A673 (cell line): ENCODE measurements at places on chromosomes 2 and 18.

GRCh38 chr2:88187927-88188326, 17.8 kb downstream of the THNSL2 start:
- peak; percentile 33 for DNase-seq

DNA sequence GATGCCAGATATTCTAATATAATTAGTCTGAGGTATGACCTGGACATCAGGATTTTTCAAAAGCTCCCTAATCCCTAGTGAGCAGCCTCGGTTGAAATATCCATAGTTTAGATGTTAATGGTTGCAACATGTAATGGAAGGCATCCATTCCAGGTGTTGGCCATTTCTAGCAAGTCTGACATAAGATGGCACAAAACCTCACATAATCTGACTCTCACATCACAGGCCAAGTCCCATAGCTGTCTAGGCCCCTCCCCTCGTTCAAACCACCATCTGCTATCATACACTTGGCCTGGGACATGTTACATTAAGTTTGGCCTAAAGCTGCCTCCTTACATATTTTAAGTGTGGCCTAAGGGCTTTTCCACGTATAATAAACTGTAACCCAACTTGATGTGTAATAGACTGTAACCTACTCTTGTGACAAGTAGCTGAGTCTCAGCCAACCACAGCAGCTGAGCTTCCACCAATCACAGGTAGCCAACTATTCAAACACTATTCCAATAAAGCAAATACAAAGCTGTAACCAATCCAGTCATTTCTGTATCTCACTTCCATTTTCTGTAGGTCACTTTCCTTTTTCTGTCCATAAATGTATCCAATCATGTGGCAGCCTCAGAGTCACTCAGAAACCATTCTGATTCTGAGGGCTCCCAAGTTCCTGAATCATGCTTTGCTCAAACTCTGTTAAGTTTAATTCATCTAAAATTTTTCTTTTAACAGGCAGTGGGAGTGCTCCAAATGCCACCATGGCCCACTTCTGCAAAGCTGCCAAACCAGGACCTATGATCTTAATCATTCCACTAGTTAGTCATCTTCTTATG, 59.4 kb downstream of the ADD2 start:
- no peak for DNase-seq

DNA sequence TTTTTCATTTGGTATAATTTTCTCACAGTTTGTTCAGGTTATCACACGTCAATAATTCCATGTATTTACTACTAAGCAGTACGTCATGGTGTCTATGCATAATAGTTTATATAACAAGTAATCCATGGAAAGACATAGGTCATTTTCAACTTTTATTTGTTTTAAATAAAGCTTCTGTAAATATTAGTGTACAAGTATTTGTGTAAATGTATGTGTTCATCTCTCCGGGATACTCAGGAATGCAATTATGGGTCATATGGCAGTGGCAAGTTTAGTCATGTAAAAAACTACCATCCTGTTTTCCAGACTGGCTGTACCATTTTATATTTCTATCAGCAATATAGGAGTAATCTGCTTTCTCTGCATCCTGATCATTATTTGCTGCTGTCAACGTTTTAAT, 231.1 kb upstream of the ZNF804A start:
- DNase-seq: no peak

DNA sequence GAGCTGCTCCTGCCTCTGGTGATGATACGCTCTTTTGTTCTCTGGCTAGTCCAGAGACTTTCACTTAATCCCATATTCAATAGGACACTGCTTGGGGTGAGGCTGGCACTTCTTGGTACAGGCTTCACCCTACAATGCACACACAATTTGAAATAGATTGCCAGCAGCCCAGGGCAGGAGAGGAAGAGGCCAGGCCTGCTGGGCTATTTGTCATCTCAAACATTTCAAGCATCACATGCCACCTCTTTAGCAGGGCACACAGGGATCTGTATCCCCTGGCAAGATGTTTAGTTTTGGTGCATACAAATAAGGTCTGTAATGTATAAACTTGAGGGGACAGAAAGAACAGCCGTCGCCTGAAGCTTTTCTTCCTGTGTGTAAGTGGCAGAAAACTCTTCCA, 120.4 kb downstream of the CHST9 start:
- no peak for DNase-seq

DNA sequence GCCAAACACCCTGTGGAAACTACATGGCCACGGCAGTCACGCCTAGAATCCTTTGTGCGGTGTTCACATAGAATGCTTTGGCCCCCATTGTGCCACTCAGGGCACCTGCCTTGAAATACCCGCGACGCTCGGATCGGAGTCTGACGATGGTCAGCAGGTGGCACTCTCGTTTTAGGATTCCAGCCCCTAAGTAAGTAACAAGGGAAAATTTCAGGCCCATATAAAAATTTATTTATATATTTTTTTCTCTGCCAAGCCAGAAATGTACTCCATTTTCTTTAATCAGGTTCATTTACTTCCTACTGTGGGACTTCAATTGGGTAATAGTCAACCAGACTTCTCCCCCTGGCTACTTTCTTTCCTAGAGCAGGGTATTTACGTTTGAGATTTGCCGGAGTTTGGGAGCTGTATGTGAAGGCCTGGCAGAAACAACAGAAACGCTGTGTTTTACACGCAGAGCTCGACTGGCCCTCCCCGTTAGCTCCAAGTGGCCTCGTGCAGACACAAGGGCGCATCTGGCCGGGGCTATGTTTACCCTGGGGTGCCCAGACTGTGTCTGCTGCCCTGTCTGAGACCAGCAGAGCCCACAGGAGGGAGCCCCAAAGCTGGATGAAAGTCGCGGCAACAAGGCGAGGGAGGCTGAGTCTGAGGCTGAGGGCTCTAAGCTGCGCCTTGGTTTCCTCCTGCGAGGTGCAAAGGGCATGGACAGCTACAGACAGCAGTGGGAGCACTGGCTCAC, 41.6 kb downstream of the LRRC30 start:
- peak; percentile 24 for DNase-seq

DNA sequence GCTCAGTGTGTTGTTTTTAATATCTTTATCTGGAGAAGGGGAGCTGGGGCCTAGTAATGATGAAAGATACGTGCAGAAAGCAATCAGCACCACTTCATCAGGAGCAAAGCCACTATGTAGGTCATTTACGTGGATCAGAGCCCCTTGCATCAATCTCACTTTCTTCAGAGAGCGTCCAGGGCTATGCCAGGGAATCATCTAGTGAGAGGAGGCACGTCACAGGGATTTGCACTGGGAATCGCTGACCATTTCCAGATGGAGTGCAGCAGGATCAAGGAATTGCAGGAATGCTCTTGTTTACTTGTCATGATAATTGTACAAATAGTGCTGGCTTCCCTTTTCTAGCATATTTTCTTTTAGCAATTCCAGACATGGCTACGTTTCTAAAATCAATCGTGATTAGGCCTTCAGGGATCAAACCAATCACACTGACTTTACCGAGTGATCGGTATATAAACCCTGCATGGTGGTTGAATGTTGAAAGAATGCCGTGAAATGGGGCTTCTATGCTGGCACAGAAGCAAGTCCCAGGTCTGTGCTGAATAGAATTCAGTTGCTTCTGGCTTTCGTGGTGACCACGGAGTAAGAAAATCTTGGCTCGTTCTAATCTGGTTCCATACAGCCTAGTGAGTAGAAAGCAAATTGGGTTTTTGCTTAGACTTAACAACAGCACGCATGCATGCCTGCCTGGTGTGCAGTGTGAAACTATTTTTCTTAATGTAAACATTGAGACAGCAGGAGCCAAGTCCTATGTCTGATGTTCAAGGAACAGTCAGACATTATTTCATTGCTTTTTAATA, 122.8 kb downstream of the TMEM200C start:
- DNase-seq: no peak

GRCh38 chr18:67582488-67582887, 66.0 kb upstream of the DSEL start:
- DNase-seq: no peak

GRCh38 chr2:230129343-230129742, 60.6 kb upstream of the SLC16A14 start:
- DNase-seq: no peak

- no peak for DNase-seq
Measured at GRCh38 chr2:27461118-27461517, 18.9 kb downstream of the KRTCAP3 start.

GRCh38 chr18:25102662-25103061, 249.3 kb downstream of the ZNF521 start:
- DNase-seq: no peak

DNA sequence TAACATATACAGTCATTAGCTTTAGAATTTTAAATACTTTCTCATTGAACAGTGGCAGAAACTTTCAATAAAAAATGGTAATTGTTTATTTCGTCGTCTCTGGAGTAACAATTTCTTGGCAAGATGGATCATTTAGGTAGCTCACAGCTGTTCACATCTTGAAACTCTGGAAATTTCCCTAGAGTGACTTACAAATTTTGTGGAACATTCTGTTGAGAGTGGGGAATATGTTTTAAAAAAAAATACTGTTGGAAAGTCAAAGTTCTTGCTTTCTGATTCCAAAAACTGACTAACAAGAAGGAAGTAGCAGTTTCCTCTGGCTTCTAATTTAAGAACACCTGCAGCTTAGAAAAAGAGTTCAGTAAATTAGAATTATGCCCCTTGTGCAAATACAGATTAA, 11.2 kb upstream of the CALCRL start:
- no peak for DNase-seq

- no peak for DNase-seq
Measured at GRCh38 chr2:102770506-102770905, 8.7 kb downstream of the TMEM182 start.

GRCh38 chr2:152558158-152558984, 158.9 kb downstream of the PRPF40A start:
- no peak for DNase-seq

- DNase-seq: peak; percentile 92
Measured at GRCh38 chr2:170973492-170974303, 44.6 kb downstream of the GORASP2 start.

GRCh38 chr2:8514796-8515758, 166.8 kb upstream of the ID2 start:
- DNase-seq: no peak

GRCh38 chr2:88351249-88351601, 101.3 kb downstream of the FOXI3 start:
- DNase-seq: no peak

DNA sequence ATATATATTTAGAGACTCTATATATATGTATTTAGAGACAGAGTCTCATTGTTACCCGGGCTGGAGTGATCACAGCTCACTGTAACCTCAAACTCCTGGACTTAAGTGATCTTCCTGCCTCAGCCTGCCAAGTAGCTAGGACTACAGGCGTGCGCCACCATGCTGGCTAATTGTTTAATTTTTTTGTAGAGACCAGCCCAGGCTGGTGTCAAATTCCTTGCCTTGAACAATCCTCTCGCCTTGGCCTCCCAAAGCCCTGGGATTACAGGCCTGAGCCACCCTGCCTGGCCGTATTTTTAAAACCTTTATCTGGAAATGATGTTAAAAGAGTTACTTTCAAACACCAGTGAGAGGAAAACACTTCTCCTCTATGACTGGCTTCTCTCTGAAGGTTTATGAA, 30.9 kb upstream of the PGAP1 start:
- no peak for DNase-seq

- no peak for DNase-seq
Measured at GRCh38 chr2:134361648-134362047, 107.8 kb downstream of the MGAT5 start.

DNA sequence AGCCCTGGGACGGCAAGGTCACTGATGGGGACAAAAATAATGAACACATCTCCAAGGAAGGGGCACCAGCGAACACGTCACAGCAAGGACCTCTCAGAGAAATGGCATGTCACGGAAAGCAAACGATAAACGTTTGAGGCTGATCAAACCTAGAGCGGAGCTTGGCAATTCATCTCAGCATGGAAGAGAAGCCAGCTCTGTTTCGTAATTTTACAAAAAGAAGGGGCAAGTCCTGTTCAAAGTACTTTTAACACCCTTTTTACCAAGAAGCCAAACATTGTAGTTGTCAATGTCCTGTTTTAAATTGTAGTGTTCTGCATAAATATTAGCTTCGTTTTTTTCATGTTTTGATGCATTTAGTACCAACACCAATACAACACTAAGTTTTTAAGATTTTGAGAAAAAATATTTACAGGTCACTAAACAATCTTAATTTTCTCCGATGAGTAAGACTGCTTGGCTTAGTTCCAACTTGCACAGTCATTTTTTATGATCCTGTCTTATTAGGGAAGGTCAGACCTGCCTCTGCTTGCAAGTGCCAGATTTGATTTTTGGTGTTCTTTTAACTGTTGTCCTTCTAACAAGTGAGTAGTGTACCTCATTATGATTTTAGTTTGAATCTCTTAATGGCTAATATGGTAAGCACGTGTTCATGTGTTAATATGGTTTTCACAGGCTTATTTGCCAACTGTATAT, 818.5 kb upstream of the SALL3 start:
- no peak for DNase-seq
